Natural killer cell treated with Interleukin-12 subunit alpha and Interleukin-12 subunit beta and Interleukin-15 and Interleukin-18, amount 100 ng/mL, for 72 hours (primary cell): ENCODE measurements at places on chromosomes 7 and 10. TPM values are rescaled to one million over a fixed set of nuclear protein-coding genes. Genes with fewer than 3 reads are reported as not detected.

Gene ECD
- 38.8 TPM for total RNA-seq

GRCh38 chr10:73576178-73576889, 14.8 kb downstream of the USP54 start:
- DNase-seq = no peak

GRCh38 chr7:1076184-1077072, 11.5 kb upstream of the GPER1 start:
- DNase-seq = no peak

Gene AMZ1
- total RNA-seq = not detected

GRCh38 chr10:76766682-76767081, 870.9 kb downstream of the KCNMA1 start:
- DNase-seq = no peak

Gene PPP1R3C
- not detected for total RNA-seq

- DNase-seq = no peak
Measured at GRCh38 chr10:61937631-61938351, 36.3 kb downstream of the ARID5B start.

Gene ZNF727
- total RNA-seq = not detected

- DNase-seq = no peak
Measured at GRCh38 chr10:70441895-70442309, 421 bp upstream of the NODAL start.

DNA sequence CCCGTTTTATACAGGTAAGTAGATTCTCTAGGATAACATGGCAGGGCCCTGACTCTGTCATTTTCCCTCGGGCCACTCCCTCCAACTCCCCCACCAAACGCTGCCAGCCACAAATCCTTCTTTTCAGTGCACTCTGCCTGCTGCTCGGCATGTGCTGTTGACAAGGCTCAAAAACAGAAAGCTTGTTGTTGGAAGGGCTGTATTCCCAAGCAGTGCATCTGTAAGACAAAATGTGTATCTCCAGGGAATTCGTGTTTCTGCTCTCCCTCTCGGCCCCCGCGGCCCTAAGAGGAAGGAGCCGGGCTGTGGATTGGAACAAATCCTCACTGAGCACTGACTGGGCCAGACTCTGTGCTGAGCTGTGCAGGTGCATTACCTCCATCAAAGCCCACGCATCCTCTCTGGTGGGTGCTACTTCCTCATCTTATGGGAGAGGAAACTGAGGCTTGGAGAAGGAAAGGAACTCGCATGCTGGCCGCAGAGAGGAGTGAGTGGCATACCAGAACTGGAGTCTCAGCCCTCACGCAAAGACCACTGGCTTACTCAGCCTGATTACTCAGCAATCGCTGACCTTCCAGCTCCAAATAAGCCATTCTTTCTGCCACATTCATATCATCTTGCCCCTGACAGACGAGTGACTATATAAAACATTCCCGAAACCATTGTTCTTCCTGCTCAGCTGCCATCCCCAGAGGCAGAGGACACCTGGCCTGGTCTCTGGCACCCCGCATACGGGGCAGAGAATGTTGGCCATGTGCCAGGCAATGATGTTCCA, 33.5 kb upstream of the ENO4 start:
- DNase-seq = no peak

DNA sequence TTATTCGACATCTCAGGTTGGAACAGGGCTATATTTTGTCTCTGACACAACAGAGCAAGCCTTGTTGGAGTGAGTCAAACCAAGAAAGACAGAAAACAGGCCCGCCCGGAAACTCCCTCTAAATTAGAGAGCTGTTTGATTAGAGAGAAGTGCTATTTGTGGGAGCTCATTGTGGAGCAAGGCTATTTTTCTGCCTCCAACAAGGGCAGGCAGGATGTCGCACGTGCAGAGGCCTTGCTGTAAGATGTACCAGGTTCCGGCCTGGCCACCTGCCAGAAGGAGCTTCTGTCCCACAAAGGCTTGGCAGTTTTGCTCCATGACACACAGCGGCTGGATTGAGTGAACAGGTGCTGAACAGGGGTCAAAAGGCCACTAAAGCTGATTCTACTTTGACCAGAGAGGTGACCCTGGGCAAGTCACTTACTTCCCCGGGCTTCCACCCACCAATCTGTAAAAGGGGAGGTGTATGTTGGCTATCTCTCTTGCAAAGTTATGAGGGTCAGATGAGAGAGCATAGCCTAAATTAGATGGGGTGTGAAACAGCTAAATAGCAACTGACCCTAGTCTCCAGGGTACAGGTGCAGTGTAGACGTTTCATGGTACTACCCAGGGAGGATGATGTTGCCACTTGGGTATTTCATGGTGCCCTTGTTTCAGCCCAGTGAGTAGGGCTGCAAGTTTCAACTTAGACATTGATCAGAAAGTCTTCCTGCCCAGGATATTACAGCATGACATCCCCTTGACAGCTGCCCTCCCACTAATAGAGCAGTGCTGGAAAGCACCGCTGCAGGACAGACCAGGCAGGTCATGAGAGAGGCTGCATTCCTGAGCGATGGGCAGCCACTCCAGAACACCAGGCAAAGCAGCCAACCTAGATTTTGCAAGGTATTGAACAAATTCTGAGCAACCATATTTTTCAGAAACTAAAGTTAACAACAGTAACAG, 62.0 kb downstream of the VSTM4 start:
- DNase-seq = no peak

Gene NKX6-2
- not detected for total RNA-seq

Gene PCLO
- total RNA-seq = not detected

GRCh38 chr7:82323806-82324205, 119.8 kb downstream of the CACNA2D1 start:
- no peak for DNase-seq

- no peak for DNase-seq
Measured at GRCh38 chr10:129445436-129446182, 21.4 kb upstream of the MGMT start.

DNA sequence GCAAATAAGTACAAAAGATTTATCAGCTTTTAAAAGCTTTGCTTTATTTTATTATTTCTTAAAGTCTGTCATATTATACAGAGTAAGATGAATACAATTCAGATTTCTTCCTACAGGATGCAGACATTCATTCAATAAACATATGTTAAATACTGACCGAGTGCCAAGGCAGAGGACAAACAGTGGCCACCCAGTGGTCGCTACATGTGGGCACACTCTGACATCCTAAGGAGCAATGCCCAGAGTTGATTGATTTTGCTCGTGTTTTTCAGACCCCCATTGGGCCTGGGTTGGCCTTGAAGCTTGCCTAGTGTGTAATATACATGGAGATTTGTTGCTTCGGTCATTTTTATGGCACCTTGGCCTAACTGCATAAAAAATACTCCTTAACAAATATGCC, 201.2 kb downstream of the CCDC3 start:
- no peak for DNase-seq

Gene TMEM270
- not detected for total RNA-seq
